Glutamatergic neuron (in vitro differentiated cells): ENCODE measurements at places on chromosomes 4 and X. TPM values are rescaled to one million over a fixed set of nuclear protein-coding genes. Genes with fewer than 3 reads are reported as not detected.

Gene SPACA5
- total RNA-seq: not detected

- peak; percentile 93 for DNase-seq
Observed at GRCh38 chrX:53081925-53082772, at the start of gene TSPYL2. TSS of gene TSPYL2 (plus strand) at chrX:53082367. CDS start at chrX:53082499, 132 bp downstream.

GRCh38 chrX:38881727-38882126 lies 80.5 kb downstream of the MID1IP1 start:
- DNase-seq: no peak

DNA sequence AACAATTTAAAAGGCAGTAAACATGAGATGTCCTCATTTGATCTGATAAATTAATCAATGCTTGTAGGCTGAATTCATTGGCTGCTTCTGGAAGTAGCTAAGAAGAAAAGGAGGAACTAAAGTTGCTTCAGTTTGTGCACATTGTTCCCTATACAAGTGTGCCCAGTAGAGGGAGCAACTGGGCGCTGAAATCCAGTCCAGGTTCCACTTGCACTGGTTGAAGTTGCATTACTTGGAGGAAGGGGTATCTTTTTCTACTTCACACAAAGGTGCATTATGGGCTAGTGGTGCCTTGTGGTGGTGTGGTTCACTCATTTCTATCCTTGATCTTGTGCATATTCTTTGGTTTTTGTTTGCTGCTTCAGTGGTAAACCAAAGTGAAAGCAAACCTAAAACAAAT lies 67.9 kb upstream of the SOX3 start:
- DNase-seq: peak; percentile 41

DNA sequence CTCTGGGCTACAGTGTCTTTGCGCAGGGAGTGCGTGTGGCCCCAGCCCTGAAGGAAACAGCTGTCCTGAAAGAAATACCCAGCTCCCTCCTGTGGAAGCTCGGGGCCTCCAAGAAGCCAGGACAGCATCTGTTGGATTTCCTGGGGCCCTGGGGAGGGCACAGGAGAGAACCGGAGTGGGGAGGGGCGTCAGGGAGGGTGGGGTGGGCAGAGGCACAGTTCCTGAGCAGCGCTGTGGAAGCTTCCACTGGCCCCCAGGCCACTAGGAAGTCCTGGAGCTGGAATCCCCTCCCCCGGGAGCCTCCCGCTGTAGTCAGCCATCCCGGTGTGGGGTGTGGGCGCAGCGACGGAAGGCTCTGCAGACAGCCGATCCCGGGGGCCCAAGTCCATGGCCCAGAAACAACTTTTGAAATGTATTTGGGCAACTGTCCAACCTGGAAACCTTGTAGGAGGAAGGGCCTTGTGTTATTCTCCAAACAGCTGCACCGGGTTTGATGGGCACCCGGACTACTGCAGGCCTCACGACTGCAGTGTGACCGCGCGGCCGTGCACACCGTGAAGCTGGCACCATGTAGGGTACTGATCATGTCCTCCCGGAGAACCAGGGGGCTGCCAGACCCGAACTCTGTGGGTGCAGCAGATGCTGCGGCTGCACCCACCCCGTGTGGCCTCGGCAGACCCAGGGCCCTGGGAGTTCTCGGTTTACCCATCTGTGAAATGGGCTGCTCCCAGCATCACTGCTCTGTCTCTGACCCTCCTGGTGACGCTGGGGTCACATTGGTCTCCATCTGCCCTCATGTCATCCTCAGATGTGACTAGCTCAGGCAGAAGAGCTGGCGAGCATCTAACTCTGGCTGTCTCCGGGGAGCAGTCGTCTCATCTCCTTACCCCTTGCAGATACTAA lies 68.5 kb upstream of the HMX1 start:
- no peak for DNase-seq

DNA sequence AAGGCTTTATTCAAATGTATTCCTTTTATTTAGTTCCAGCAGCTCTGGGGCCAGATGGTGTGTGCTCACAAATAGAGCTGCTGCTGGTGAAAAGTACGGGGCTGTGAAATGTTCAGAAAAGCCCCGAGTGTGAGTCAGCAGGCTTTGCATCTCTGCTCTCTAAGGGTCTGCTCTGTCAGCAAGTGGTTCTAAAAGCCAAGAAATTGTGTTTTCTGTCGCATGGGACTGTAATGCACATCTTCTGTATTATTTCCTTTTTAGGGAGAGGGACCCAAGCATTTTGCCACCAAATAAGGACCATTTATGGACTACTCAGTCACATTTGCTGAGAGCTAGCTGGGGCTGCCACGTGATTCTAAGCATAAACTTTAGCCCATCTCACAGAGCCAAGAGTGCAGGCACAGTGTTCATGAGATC lies 82.9 kb upstream of the NHS start:
- DNase-seq: no peak

Gene ASB11
- total RNA-seq: not detected

DNA sequence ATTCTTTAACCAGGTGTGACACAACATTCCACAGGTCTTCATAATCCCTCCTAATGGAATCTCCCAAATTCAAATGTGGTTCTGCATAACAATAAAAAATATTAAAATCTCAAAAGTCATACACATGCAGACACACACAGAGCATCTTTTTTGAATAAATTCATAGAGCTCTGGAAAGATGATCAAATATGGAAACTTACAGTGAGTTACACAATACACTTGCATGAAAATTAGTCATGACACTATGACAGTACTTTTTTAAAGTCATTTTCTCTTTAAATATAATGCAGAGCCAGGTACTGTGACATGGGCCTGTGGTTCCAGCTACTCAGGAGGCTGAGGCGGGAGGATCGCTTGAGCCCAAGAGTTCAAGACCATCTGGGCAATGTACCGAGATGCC lies 38.9 kb downstream of the DDX60L start:
- DNase-seq: no peak

DNA sequence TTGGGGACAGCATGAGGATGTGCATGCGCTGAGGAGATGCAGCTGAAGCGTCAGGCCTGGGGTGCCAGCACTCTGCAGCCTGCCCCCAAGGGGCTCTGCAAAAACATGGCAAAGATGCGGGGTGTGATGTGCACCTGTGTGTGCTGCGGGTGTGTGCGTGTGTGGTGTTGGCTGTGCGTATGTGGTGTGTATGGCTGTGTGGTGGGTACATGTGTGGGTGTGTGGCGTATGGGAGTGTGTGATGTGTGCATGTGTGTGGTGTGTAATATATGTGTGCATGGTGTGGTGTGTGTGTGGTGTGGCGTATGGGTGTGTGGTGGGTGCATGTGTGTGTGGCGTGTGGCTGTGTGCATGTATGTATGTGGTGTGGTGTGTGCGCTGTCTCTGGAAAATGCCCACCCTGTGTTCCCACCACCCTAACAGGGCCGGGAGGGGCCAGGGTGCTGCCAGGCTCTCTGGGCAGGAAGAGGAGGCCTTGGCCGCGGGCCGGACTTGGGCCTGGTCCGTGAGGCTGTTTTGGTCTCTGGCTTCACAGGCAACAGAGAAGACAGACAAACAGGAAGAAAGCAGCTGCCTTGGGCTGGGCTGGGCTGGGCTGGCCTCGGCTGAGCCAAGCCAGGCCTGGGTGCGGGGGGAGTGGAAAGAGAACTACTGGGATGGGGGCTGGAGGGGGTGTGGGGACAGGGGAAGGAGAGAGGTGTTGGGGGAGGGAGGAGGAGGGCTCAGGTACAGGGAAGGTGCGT lies 1.1 kb upstream of the AVPR2 start:
- no peak for DNase-seq

Gene TEX11
- total RNA-seq: not detected
